ENCODE measurements at places on chromosomes 12 and 14.

DNA sequence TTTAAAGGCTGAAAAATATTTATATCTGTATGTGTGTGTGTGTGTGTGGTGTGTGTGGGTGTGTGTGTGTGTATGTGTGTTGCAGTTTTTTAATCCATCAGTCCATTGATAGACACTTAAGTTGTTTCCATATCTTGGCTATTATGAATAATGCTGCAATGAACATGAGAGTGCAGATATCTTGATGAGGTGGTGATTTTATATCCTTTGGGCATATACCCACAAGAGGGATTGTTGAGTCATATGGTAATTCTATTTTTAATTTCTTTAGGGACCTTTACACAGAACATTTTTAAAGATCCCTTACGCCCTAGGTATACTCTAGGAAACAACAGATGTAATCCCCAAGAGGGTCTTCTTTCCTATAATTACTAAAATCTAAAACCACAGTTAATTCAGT, 154.5 kb upstream of the CLEC14A start:
- no peak for DNase-seq

DNA sequence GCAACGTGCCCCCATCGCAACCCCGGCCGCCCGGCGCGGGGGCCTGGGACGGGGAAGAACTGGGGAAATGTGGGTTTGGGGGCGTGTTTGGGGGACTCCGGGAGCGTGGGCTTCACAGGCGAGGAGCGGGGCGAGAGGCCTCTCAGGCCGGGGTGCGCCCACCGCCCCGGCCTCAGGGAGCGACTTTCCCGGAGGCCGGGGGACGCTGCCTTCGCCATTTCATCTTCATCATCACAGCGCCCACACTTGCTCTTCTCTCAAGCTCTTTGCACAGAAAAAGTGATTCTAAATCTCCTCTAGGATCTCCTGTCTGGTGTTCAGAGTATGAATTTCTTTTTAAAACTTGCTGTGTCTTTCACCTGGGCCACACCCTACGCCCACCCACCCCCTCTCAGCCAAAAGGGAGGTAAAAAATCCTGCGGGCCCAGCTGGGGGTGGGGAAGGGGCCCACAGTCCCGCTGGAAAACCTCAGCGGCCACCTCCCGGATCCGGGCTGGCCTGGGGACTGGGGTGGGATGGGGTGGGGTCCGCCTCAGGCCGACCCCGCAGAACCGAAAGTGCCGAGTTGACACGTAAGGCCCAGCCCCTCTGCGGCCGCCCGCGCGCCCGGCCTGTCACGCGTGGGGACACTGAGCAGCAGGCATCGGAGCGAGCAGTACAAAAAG, 7.4 kb downstream of the CDKN1B start:
- no peak for DNase-seq

DNA sequence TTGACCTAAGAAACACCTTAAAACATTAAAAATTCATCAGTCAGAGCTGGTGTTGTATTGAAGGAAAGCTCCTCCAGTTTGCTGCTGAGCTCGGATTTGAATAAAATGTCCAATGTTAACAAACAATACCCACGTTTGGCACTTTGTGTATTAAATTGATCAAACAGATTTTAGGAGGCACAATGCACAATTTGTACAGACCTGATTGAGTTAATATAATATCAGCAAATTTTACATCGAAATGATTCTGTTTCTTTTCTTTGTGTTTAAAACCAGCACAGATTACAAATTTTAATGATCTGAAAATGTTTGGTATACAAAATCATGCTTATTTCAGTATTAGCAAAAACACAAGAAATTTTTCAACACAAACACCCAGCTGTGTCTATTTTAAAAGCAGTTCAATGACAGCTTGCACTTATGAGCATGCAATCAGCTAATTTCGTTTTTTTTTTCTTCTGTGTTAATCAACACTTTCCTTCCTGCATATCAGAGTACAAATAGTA, 2.8 kb upstream of the FOXG1 start:
- DNase-seq = no peak

- DNase-seq = no peak
Observed at GRCh38 chr14:67188326-67188725, 914 bp upstream of the GARIN2 start.

DNA sequence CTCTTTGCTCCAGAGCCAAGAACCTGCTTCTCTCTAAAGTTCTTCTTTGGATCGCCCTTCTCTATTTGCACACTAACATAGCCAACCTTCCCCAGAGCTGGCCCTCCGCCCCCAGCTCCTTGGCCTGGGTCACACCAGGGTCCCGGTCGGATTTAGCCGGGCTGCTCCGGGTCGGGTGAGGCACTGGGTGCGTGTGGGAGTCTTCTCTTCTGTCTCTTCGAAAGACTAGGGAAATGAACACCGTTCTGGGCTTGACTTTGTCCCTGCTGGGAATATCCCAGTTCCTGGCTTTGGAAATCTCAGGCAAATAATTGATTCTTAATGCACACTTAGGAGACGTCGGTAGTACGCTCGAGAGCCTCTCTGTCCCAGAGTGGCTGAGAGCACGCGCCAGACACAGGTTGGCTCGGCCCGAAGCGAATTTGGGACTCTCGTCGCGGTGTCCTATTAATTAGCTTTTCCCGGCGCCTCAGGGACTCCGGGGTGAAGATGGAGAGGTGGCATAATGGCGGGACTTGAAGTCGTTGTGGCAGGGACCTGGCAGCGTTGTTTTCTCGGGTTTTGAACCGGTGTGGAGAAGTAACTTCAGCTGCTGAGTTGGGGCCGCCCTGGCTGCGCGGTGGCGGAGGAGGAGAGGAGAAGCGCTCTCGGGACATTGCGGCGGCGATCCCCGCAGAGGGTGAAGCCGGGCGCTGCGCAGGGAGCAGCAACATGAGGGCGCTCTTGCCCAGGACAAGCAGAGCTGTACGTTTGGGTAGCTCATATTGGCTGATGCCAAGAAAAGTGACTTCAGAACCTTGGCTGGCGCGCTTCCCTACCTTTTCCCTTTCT, 7.5 kb downstream of the FOXG1 start:
- DNase-seq = no peak

DNA sequence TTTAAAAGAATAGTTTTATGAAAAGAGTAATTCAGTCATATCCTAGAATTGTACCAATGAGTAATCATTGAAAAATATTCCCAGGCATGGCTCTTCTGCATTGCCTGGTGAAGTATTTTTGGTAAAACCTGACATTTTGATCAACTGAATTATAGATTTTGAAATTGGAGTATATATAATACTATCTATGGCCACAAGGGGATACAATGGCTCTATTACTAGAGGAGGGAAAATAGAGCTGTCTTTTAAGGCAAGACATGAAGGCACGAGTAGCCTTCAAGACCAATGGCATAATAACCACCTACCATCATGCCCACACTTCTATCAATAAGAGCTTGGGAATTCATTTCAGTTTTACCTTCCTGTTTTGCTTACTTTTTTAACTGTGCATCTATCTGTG, 1241.4 kb upstream of the TMEM132C start:
- DNase-seq = no peak

DNA sequence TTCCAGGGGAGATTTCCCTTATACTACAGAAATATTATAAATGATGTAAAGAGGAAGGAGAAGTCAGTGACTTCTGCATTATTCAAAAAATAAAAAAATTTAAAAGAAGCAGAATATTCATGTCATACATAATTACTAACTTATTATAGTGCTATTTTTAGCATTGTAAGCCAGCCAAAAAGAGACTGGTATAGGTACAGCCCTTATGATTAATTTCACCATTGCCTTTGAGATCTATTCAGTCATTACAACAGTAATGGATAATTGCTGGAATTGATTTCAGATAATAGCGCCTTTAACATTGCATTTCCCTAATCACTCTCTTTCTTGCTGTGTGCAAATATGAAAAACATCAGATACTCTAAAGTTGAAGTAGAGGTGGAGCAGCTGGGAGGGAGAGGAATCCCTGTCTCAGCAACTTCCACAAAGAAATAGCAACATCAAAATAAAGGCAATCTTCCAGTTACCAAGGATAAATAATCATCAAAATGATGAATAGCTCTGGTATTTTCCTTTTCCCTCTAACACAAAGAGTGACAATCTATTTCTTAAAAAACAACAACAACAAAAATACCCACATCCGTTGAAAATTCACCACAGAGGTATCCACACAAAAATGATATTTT, 71.8 kb upstream of the OVCH1 start:
- no peak for DNase-seq

DNA sequence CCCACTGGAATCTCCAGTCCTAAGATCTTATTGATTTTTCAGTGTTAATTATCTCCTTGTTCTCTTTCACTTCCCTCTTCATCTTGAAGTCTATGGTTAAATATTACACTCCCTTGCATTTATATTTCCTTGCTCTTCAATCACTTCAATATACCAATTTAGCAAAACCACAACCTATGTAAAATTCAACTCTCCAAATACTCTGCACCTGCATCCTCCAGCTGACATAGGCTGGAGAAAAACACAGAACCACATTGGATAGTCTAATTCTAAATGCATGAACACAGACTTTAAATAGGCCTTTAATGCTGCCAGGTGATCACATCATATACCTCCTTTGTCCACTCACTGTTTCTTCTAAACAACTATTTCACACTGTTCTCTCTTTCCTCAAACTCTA, 253.8 kb upstream of the GARIN6 start:
- no peak for DNase-seq

DNA sequence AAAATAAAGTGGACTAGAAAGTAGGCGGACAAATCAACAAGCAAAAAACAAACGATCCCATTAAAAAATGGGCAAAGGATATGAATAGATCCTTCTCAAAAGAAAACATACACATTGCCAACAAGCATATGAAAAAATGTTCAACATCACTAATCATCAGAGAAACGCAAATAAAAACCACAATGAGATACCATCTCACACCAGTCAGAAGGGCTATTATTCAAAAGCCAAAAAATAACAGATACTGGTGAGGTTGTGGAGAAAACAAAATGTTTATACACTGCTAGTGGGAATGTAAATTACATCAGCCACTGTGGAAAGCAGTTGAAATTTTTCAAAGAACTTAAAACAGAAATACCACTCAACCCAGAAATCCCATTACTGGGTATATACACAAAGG, 70.3 kb downstream of the RPS6KA5 start:
- DNase-seq = no peak

GRCh38 chr12:57000393-57000792, 6.0 kb downstream of the ZBTB39 start:
- no peak for DNase-seq

DNA sequence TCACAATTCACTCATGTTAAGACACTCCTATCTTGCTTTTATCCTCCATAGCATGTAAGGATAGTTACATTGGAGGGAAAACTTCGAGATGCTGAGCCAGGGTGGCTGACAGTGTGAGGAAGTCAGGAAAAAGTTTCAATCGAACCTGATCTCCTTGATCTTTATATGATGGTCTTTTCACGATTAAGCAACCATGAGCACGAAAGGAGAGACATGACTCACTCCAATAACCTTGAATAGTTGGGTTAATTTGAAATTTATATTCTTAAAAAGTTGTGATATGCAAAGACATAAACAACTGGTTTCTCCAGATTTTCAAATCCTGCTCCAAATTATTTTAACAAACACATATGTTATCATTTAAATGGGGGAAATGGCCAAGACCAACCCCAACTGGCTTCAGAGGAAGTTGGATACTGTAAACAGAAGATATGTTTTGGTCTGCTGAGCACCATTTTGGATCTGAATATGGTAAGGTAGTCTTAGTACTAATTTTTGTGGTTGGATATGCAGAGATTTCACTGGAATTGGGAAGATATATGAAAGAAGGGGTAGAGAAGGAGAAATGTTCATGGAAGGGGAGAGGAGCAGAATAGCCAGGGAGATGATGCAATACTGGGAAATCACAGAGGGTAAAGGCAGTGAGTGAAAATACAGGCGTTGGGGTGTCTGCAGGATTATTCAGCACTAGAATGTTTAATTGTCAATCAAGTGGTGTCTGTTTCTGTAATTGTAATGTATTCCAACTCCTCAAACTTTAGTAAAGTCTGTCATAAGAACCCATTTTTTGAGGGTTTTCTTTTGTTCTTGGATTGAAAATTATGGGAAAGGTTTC, 185.2 kb upstream of the SLC38A2 start:
- no peak for DNase-seq

DNA sequence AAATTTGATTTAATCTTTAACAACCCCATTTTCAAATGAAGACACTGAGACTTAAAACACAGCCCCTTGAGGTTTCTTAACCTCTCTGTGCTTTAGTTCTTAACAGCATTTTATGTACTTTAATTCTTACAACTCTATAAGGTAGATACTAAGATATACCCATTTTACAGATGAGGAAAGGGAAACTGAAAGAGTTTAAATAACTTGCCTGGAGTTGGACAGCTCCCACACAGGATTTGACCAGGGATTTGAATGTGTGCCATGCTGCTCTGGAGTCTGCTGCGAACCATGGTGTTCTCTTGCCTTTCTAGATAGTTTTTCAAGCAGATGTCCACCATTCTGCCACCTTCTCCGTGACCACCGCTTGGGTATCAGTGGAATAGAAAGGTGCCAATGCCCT, 28.2 kb downstream of the RNFT2 start:
- no peak for DNase-seq

- DNase-seq = no peak
Observed at GRCh38 chr14:70140614-70141013, 48.1 kb downstream of the SLC8A3 start.

- no peak for DNase-seq
Observed at GRCh38 chr12:130412384-130412783, 74.7 kb downstream of the PIWIL1 start.

DNA sequence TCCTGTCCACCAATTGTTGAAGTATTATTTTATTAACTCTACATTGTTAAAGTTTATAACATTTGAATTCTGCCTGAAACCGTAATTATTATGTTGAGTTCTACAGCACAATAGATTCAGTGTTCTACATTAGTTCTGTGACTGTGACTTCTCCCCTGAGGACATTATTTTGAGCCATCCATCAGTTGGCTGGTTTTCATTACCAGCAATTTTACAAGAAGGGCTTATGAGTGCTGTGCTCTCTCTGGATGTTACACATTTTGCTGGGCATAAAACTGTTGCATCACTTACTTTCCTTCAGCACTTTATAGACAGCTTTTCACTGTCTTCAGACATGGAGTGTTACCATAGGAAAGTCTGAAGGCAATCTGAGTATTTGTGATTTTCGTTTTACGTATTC, 118.2 kb upstream of the KITLG start:
- no peak for DNase-seq

- no peak for DNase-seq
Observed at GRCh38 chr12:3658327-3659163, 94.4 kb downstream of the CRACR2A start.

- no peak for DNase-seq
Observed at GRCh38 chr14:22887260-22887989, 4.4 kb downstream of the REM2 start.

- no peak for DNase-seq
Observed at GRCh38 chr14:94748667-94749347, 21.1 kb downstream of the GSC start.

Data from stimulated activated CD8-positive, alpha-beta memory T cell treated with anti-CD3 and anti-CD28 coated beads, Interleukin-15, amount 100 ng/mL, for 24 hours (primary cell).